Spleen (tissue), 13 donors: ENCODE measurements at places on chromosomes 7 and 10. TPM values are rescaled to one million over a fixed set of nuclear protein-coding genes. Genes with fewer than 3 reads are reported as not detected.

Gene FGF8
- polyA plus RNA-seq: 0.11 TPM

Gene NODAL
- not detected for polyA plus RNA-seq

Gene PAX4
- not detected for polyA plus RNA-seq

Gene GJC3
- polyA plus RNA-seq: not detected

Gene AKR1B15
- polyA plus RNA-seq: not detected

Gene TMEM213
- polyA plus RNA-seq: 0.05 TPM

Gene RADIL
- 0.93 TPM for polyA plus RNA-seq

Gene HMX3
- not detected for polyA plus RNA-seq
